ENCODE measurements at places on chromosomes 16 and 17.

DNA sequence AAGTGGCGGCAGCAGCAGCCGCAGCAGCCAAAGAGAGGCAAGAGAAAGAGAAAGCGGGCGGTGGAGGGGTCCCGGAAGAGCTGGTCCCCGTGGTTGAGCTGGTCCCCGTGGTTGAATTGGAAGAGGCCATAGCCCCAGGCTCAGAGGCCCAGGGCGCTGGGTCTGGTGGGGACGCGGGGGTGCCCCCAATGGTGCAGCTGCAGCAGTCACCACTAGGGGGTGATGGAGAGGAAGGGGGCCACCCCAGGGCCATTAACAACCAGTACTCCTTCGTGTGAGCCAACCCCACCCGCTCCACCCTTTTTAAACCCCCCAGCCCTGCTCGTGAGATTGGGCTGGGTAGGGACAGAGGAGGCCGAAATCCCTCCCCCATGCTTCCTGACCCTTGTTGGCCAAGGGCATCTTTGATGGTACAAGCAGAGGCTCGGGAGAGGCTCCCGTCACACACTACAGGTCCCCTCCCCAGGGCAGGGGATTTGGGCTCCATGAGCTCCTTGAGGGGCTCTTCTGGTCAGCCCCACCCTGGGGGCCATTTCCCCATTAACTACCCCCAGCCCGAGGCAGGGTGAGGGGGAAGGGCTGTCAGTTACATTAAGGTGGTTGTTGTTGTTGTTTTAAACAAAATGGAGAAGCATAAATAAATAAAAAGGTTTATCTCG, 4.6 kb upstream of the ATP2A1 start:
- DNase-seq = no peak

GRCh38 chr16:1188432-1189189, 35.7 kb downstream of the CACNA1H start:
- peak; percentile 83 for DNase-seq

GRCh38 chr17:6666077-6666521, 14.5 kb downstream of the C17orf100 start:
- peak; percentile 91 for DNase-seq

GRCh38 chr16:89765292-89765830, 44.0 kb downstream of the ZNF276 start:
- DNase-seq = no peak

DNA sequence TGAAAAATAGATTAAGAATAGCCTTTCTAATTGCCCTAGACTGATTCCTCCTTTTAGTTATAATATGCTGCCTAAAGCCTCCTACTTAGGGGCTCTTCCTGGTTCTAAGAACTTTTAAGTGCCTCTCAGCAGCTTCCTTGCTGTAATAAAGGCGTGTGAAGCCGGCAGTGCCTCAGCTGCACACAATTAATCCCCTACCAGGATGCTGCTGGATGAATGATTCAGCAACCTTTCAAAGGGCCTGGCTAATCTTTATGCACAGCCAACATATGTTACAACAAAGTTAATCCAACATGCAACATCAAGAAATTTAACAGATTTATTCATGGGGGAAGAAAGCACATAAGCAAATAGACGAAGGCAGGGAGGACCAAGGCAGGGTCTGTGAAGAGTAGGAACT, 145.2 kb downstream of the PMP22 start:
- DNase-seq = peak; percentile 42

- peak; percentile 85 for DNase-seq
These were observed 140.0 kb downstream of the CHD9NB start for GRCh38 chr16:52912565-52913173.

GRCh38 chr17:62675701-62676100, 48.2 kb downstream of the MRC2 start:
- DNase-seq = no peak

DNA sequence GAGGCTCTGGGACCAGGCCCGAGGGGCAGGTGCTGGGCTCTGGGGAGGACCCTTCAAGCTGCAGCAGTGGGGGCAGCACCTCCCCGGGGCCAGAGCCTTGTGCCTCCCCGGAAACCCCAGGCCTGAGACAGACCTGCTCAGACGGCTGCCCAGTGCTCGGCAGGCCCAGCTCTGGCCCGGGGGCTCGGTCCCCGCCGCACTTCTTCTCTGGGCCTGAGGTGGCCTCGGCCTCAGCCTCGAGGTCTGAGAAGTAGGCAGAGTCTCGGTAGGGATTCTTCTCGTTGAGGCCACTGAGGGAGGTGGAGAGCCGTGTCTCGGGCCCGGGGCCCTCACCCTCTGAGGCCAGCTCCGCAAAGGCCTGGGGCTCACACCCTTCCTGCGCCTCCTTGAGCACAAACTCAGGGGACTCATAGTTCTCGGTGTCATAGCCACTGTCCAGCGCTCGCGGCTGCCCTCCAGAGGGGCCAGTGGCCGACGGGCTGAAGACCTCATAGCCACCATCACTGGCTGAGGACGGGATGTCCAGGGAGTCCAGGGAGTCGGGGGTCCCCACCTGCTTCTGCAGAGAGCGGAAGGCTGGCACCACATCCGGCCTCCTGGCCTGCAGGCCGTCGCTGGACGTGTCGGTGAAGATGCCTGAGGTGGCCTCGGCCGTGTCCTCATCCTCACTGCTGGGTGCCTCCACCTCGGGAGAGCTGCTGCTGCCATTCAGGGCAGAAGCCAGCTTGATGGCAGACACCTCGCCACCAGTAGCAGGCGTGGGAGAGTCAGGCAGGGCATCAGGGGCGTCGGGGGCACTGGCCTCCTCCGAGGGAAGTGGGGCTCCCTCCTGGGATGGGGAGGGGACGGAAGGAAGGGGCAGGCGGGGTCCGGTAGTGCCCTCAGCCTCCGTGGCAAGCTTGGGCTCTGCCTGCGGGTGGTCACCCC, 44.3 kb upstream of the PVALEF start:
- no peak for DNase-seq

DNA sequence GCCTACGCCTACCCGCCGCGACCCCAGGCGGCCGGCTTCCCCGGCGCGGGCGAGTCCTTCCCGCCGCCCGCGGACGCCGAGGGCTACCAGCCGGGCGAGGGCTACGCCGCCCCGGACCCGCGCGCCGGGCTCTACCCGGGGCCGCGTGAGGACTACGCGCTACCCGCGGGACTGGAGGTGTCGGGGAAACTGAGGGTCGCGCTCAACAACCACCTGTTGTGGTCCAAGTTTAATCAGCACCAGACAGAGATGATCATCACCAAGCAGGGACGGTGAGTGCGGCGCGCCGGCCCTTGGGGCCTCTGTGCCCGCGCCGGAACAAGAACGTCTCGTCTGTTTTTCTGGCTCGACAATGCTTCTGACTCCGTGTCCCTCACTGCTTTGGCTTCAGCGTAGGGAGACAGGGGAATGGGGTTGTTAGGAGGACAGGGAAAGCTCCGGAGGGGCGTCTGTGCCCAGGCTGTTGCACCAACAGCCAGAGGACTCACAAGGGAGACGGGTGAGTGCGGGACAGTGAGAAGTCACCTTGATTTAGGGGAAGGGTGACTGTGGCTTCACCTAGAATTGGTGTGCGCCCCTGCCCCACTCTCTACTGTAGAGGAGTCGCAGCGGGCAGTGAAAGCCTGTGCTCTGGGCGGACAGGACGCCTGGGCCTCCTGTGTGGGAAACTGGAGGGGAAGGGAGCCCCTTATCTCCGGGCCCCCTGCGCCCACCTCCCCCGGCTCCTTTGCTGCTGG, 806 bp downstream of the TBX21 start:
- no peak for DNase-seq

- peak; percentile 40 for DNase-seq
These were observed 201.6 kb upstream of the SOX9 start for GRCh38 chr17:71919186-71919585.

- DNase-seq = no peak
These were observed 910 bp downstream of the WBP2 start for GRCh38 chr17:75854101-75854748.

- no peak for DNase-seq
These were observed 32.8 kb downstream of the DNAH2 start for GRCh38 chr17:7750321-7750821.

DNA sequence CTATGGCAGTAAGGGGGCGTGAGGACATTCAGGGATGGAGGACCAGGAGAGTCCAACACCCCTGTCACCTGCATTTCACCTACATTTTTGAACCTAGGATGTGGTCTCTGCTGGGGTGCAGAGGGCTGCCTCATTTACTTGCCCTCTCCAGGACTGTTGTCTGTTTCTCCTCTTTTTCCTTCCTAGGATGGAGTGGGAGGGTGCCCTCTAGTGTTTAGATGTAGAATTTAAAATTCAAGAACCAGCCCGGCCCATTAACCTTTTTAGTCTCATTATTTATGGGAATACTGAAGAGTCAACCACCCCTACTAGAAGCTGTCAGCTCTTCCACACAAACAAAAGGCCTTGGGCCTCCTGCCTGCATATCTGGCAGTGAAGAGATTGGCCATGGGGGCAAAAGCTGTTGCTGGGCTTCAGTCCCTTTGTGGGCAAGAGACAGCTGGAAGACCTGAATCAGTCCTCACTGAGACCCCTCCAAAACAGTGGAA, 2.5 kb upstream of the STARD3 start:
- DNase-seq = peak; percentile 58

GRCh38 chr16:85640254-85640558, 27.1 kb downstream of the GSE1 start:
- DNase-seq = no peak

- no peak for DNase-seq
These were observed 30.9 kb upstream of the SEC14L1 start for GRCh38 chr17:77109764-77110359.

DNA sequence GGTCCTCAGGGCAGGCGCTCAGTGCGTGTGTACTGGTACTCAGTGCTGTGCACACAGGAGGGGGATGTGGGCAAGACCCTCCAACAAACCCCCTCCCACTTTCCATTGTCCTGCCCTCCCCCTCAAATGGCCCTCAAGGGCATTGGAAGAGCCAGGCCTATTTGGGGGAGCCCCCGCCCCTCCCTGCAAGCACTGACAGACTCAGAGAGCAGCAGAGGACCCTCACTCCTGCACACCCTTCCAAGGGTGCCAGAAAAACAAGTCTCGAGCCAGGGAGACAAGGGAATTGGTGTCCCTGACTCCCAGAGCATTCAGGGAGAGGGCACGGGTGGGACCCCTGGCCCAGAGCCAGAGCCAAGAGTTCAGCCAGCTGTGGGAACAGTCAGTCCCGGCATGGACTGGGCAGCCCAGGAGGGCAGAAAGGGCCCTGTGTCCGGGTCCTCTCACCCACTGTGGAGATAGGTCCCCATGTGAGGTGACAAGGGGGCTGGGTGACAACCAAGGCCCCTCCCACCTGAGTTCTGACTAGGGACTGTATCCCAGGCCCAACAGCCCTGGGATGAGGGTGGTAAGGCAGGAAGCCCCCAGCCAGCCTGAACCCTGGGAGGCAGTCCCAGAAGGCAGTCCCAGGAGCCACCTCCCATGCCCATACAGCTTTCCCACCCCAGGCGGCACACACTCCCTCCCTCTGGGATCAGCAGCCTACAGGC, 12.1 kb upstream of the KRTAP17-1 start:
- no peak for DNase-seq

DNA sequence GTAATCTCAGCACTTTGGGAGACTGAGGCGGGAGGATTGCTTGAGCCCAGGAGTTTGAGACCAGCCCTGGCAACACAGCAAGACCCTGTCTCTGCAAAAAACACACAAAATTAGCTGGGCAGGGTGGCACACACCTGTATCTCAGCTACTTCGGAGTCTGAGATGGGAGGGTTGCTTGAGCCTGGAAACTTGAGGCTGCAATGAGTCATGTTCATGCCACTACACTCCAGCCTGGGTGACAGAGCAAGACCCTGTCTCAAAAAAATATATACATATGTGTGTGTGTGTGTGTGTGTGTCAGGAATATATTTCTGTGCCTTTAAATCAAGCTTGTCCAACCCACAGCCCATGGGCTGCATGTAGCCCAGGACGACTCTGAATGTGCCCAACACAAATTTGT, 55.2 kb downstream of the CRISPLD2 start:
- no peak for DNase-seq

DNA sequence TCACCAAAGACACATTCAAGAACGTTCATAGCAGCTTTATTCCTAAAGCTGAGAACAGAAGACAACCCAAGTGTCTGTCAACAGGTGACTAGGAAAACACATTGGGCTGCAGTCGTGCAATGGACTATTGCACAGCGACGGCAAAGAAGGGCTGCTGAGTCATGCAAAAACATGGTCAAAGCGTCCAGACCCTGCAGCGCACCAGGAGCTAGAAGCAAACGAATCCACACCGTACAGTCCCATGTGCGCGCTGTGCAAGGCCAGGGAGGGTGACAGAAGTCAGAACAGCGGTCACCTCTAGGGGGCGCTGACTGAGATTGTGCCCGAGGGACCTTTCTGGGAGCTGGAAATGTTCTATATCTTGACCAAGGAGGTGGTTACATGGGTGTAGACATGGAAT, 266.4 kb downstream of the MAF start:
- DNase-seq = no peak

DNA sequence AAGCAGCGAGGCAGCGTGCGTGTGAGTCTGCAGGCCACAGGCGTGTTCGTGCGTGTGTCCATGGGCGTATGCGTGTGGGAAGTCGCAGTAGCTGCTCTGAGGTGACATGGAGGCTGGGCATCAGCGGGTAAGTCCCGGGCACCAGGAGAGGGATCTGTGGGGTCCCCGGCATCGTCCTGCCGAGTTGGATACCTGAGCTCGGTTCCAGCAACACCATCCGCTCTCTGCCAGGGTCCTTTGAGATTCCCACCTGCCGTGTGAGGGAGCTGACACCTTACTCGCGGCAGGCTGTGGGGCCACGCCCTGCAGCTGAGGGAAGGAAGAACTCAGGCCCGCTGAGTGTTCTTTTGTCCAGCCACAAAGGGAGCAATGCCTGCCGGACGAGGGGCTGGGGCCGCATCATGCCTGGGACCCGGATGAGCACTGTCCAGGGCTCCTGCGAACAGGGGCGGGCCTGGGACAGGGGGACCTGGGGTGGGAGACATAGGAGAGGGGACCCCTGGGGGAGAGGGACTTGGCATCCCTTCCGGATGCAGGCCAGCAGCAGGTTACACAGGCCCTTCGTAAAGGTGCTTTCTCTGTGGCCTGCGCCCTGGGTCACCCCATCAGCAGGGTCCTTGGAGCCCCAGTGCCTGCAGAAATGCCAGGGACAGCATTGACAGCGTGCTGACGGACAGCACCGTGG, 5.0 kb upstream of the SNAI3 start:
- DNase-seq = no peak

Data from tongue (tissue), 3 donors.